CD4-positive, alpha-beta T cell treated with Interleukin-17A for 4 hours (primary cell): ENCODE measurements at places on chromosomes 6 and 20.

DNA sequence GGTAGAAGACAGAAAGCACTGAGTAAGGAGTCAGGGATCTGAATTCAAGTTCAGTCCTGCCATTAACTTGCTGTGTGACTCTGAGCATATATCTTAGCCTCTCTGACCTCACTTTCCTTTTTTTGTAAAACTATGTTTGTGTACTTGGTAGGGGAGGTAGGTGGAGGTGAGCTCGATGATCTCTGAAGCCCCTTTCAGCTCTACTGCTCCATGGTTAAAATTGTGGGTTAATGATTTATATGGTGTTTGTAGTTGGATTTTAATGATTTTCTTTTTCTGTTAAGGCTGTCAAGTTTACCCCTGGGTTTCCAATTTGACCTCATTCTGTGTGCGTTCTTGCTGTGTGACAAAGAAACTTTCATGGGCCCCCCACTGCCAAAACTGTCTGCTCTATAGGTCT lies 124.1 kb downstream of the CD164 start:
- DNase-seq = no peak

DNA sequence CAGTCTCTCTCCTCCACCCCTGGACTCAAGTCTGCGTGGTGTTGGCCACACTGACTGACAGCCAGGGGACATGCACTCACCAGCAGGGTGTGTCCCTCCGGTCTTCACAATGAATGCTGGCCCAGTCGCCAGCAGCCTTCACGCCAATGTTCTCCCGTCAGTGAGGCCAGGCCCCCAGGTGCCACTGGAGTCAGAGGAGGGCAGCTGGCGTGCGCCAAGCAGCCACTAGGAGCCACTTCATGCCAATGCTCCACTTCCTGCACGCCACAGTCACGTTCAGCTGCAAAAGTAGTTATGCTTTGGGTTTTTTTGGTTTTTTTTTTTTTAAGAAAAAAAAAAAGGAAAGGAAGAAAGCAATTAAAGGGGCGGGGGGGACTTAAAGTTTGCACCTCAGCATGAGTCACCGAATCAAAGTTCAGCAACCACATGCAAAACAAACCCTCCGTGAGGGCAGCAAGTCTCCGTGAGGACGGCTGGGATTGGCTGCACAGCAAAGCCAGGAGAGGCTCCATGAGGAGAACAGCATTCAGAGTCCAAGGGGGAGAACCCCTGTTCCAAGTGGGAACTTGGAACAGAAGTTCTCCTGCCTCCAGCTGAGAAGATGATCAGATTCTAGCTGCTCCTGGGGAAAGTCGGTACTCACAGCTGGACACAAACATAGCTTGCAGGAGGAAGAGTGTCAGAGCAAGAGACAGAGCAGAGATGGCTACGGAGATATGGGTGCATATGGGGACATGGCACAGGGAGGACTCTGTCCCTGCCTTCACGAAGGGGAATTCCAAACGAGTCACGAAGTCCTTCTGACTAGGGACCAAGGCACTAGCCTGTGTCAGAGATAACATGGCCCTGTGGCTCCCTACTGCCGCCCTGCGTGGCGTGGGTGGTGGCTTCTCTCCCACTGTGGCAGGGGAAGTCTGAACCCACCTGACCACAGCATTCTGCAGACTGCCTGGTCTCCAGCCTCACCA lies at the start of gene ZC3H12D:
TSS of gene ZC3H12D (minus strand) at position 282 of the 968 bp plus-strand sequence. CDS start 10,471 bp downstream, outside the sequence.
- peak; percentile 88 for DNase-seq

DNA sequence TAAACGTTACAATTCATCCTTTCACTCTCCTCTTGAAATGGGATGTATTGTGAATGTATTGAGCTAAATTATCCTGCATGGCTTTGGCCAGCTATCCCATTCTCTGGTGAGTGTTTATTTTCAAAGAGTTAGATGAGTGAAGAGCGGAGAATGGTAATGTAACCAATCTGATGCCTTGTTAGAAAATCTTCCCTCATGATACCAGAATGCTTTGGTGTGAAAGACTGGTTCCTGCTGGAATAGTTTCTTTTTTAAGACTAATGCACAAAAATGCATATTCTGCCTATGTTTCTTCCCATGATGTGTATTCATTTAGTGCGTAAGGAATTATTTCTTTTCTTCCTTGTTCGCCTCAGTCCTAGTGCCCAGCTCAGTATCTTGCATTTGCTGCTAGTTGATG lies 506.7 kb downstream of the PRKN start:
- no peak for DNase-seq

GRCh38 chr6:81977486-81977885 lies 225.0 kb upstream of the TENT5A start:
- no peak for DNase-seq

DNA sequence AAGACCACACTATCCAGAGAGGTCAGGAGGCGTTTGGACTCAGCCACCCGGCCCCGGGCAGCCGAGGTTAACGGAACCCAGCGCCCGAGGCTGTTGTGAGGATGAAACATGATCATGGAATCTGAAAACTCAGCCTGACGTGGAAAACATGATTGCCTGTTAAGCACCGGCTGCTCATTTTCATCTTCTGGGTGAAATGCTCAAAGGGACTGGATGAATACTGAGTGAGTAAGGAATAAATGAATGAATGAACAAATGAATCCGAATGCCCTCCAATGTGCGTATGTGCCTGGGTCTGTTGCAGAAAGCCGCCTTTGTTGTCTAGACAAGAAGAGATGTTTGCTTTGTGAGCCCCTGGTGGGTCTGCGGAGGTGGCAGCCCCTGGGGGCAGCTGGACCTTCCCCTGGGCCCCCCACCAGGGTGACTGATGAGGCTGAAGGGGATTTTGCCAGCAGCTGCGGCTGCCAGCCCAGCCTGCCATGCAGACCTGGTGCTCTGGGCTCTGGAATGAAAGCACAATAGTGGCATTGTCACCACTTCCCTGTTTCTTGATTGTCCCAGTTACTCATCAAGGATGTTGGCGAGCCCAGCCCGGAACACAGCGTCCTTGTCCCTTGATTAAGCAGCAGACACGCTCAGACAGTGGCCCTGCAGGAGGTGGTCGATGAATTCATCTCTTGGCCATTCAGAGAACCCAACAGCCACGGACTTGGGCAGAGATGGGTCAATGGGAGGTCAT lies 211.1 kb downstream of the ANKRD60 start:
- DNase-seq = no peak

GRCh38 chr6:81575442-81575841 lies 177.0 kb downstream of the TENT5A start:
- DNase-seq = no peak

- no peak for DNase-seq
Measured at GRCh38 chr6:105886814-105887544, 199.2 kb upstream of the PRDM1 start.

GRCh38 chr20:13102694-13103093 lies 93.9 kb downstream of the SPTLC3 start:
- DNase-seq = no peak

- no peak for DNase-seq
Measured at GRCh38 chr6:6982663-6983062, 125.1 kb upstream of the RREB1 start.

GRCh38 chr20:32485770-32486478 lies 99.2 kb downstream of the NOL4L start:
- DNase-seq = peak; percentile 40

GRCh38 chr20:45649312-45649863 lies 18.3 kb upstream of the WFDC9 start:
- no peak for DNase-seq

DNA sequence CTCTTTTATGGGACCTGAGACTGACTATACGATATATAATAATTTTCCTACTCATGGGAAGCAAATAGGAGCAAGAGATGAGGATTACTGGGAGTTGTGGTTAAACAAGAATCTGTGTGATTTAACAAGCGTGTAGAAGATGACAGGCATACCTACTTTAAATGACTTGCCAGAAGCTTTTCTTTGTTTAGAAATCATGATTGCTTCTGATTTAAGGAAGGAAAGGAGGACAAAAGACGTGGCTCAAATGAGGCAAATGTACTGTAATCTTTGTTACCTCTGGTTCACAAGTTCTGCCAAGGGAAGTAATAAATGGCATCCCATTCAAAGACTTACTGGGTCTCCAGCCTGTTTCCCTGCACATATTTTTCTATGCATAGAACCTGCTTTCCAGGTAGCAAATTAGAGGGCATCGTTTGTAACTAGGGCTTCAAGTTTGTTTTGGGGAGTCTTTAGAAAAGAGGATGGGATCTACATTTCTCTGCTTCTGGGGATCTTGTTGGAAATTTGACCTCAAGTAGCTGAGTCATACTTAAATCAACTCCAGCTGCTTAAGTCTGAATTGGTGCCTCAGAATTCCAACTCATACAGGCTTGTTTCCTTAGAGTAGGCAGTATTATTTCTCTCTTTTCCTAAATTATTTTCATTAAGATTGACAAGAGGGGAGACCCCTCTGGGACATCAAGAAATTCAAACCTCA lies 2.9 kb upstream of the TRMT11 start:
- DNase-seq = no peak

- DNase-seq = no peak
Measured at GRCh38 chr6:87729965-87730719, 28.1 kb upstream of the AKIRIN2 start.

GRCh38 chr6:167113047-167113754 lies 9.7 kb upstream of the CCR6 start:
- no peak for DNase-seq

- DNase-seq = peak; percentile 31
Measured at GRCh38 chr6:121849477-121849876, 414.0 kb downstream of the GJA1 start.

GRCh38 chr6:31769684-31770371 lies 7.3 kb downstream of the VWA7 start:
- DNase-seq = peak; percentile 81

DNA sequence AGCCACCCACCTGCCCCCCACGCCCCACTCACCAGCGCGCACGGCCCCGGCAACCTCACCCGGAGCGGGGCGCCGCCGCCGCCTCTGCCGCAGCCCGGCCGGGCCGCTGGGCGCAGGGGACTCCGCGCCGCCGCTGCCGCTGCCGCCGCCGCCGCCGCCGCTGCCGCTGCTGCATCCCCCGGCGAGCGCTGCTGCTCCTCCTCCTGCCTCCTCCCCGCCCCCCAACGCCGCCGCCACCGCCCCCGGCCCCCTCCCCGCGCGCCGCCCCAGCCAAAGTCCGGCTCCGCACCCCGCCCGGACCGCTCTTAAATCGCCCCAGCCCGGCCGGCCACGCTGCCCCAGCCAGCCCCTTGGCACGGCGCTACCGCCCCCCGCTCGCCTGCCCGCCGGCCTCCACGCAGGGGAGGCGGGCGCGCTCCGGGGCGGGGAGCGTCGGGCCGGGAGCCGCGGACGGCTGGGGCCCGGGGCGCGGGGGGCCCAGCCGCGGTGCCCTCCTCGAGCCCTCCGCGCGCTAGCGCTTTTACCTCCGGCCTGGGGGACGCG lies at the start of gene SULF2:
TSS of gene SULF2 (minus strand) at position 171 of the 543 bp plus-strand sequence. CDS start 28,118 bp downstream, outside the sequence.
- DNase-seq = no peak

DNA sequence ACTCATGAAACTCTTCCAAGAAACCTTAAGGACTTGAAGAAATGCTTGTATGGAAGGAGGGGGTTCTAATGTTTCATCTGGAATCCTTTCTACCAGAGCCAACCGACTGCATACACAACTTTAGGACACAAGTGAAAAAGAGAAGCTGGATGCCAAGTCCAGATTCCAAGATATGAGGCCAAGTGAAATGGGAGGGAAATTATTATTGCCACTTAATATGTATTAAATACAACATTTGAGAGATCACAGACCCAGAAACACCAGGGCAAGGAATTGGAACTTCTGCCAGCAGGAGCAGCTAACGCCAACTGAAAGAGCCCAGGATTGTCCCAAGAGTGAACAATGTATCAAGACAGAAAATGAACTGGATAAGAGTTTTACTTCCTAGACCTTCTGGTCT lies 144.2 kb downstream of the ARHGAP18 start:
- DNase-seq = no peak

DNA sequence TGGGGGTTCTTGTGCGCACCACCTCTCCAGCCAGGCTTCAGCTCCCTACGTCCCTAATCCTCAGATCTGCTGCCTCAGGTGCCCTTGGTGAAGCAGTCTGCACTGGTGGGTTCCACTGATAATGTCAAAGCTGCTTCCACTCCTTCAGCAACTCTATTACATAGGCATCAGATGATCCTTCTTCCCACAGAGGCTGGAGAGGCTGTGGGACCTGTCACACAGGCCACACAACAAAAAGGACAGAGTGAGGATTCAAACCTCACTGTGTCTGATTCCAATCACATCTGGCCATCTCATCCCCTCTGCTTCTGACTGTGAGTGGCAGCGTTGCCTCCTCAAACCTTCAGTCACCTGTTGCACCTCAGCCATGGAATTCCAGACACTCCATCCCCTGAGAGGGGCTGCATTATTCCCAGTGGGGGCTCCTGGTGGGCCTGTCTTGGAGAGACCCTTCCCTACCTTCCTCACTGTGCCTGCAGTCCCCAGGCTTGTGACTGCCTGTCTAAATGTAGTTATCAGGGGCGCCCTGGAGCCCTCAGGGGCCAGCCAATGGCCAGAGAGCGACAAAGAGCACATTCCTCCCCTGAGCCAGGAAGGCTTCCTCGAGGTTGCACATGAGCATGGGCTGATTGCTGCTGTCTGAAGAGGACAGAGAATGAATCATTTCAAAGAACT lies 211.4 kb upstream of the ECI2 start:
- no peak for DNase-seq

DNA sequence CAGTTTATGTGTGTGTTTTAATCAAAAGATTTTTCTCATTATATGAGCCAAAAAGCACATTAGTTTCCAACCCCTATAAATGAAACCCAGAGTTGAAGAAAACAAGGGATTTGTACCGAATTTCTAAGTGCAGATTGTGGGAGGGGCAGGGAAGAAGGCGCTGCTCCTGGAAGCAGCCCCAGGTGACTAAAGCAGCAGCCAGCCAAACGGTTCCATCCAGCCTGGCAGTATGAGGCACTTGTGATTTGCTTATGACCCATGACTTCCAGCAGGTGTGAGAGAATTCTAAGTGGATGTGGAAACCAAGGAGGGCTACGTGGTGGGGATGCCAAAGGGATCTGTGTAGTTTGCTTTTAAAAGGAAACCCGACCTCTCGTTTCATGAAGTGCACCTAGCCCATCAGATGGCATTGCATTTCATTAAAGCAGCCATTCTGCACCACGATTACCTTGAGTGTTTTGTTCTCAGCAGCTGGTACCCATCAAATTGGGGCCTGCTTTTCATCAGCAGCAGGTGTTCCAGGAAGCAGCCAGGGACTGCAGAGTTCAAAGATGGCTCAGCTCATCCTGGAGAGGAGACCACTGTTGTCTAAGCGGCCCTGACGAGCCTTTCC lies 79.1 kb downstream of the DTD1 start:
- no peak for DNase-seq

DNA sequence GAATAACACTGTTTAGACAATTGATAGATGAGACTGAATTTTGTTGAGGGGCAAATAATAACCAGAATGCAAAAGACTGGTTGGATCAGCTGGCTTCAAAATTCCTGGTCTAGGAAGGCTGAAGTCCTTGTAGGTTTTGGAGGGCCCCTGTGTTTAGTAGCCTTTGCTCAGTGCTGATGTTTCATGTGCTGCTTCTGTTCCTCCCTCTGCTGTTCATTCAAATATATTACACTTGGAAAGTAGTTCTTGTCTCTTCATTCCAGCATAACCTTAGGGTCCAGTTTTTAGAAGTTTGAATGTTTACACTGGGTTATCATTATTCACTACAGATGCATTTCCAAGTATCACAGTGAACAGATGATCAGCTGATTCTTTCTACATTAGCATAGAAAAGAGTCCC lies 72.5 kb downstream of the FLRT3 start:
- no peak for DNase-seq
